ENCODE measurements at places on chromosomes 2 and 18.

- DNase-seq, result no peak
Measured at GRCh38 chr2:179793238-179793637, 68.2 kb downstream of the ZNF385B start.

GRCh38 chr2:18422432-18423165 lies 137.9 kb downstream of the RDH14 start:
- DNase-seq, result no peak

DNA sequence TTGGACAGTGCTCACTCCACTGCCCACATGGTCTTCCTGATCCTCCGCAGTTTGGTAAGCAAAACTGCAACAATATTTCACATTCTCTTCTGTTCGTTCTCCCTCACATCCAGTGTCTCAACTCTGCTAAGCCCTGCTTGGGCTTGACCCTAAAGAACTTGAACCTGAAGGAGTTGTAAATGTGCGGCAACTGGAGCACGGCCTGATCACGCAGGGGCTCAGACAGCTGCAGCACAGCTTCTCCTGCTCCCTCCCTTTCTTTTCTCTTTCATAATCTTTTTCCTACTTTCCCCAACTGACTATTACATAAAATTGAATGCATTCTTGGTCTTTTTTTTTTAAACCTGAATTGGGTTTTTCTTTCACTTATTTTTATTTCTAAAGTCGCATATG lies 10.2 kb downstream of the CYRIA start:
- DNase-seq, result no peak

- DNase-seq, result no peak
Measured at GRCh38 chr2:213455316-213456008, 171.2 kb downstream of the SPAG16 start.

DNA sequence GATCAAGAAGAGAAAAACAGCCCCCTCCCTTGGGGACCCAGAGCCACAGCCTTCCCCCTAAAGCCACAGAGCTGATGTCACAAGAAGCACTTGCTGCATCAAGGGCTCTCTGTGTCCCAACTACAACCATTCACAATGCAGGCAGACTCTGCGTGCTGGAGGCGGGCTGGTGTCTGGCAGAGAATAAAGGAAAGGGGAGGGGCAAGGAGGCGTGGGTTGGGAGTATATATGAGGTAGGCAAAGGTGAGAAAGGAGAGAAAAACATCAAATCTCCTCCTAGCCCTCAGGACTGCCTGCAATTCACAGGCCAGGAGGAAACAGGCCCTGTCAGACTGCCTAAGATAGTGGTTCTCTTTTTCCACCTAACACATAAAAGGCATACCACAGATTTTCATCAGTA lies 48.8 kb upstream of the IHH start:
- DNase-seq, result no peak

DNA sequence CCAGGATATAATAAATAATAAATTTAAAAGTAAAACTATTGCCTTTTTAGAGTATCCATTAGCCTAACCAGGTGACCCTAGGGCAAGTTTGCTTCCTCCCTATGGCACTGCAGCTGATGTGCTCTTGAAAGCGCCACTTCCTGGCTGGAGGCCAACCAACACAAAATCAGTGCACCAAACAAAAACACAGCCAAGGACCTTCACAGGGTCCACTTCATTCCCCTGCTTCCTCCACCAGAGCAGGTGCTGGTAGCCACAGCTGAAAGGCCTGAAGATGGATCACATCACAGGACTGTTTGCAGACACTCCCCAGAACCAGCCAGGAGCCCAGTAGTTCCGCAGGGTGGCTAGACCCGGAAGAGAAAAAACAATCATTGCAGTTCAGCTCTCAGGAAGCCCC lies 108.8 kb downstream of the TWIST2 start:
- no peak for DNase-seq

DNA sequence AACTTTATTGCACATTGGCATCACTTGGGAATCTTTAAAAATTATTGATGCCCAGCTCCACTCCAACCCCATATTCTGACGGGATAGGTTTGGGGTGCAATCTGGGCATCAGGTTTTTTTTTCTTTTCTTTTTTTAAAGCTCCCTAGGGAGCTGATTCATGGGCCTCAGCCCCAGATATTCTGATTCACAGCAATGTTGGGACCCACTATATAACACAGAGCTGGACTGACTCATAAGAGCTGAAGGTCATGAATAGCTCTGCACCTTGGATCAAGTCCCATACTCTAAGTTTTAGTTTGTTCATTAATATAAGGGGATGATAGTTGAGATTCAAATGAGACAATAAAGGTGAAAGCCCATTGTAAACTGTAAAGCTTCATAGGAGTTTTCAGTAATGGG lies 191.1 kb upstream of the REV1 start:
- DNase-seq, result no peak

GRCh38 chr2:11832531-11832930 lies 86.1 kb downstream of the LPIN1 start:
- DNase-seq, result no peak

DNA sequence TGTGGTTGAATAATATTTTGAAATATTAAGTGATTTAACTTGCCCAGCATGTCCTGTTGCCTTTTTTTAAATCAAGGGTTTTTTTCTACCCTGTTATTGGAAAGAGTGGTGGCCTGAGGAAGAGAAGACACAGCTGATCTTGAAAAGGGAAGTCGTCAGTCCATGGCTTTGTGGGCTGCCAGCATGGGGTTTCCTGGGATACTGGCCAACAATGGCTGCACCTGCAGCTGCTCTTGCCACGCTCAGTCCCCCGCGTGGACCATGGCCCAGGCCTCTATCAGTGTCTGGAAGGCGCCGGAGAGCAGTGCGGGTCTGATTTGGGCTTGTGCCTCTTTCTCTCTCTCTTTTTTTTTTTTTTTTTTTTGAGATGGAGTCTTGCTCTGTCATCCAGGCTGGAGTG lies 99.3 kb downstream of the ASB1 start:
- DNase-seq, result no peak

GRCh38 chr2:204544961-204545860 lies at the start of gene PARD3B:
Gene PARD3B, plus strand, starts transcription at chr2:204545475. Its CDS starts 525 bp downstream, at chr2:204546000.
- peak; percentile 52 for DNase-seq
